ENCODE measurements at places on chromosomes 16 and 17.

DNA sequence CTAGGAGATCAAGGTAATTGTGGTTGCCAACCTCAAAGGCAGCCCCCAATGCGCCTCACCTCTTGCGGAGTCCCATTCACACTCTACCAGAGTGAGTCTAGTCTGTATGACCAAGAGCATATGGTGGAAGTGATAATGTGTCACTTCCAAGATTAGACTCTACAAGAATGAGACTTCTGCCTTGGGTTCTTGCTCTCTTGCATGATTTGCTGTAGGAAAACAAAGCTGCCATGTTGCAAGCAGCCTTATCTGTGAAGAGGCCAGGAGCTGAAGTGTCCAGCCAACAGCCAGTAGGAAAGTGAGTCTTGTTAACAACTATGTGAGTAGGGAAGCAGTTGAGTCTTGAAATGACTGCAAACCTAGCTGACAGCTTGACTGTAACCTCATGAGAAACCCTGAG lies 3.4 kb downstream of the TERF2 start:
- no peak for DNase-seq

DNA sequence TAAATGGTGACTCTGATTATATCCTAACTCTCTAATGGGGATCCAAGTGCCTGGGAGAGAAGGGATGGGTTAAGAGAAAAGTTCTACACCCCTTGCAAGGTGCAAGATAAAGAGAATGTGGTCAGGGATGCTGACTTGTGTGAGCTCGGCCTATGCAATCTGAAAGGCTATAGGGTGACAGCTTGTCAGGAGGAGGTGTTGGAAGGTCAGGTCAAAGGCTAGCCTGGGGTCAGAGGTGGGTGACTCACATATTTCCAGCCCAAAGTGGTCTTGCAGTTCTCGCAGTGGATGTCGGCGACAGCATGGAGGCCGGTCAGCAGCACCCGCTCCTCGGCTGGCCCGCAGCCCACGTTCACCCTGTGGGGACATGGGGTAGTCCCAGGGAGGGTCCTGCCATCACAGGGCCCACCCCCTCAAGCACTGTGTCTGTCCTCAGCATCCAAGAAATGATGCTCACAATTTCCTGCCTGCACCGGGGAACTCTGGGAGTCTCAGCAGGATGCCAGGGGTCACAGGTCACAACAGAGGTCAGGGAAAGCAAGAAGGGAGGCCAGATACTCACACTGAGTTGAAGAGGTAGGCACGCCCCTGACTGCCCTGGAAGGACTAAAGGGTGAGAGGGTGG lies 1.4 kb downstream of the YPEL3 start:
- DNase-seq = no peak

- peak; percentile 26 for DNase-seq
Measured at GRCh38 chr17:57256708-57257112, 387 bp downstream of the MSI2 start.

- no peak for DNase-seq
Measured at GRCh38 chr16:79656553-79657115, 56.1 kb upstream of the MAF start.

GRCh38 chr17:40540448-40540847 lies 24.8 kb downstream of the CCR7 start:
- no peak for DNase-seq

DNA sequence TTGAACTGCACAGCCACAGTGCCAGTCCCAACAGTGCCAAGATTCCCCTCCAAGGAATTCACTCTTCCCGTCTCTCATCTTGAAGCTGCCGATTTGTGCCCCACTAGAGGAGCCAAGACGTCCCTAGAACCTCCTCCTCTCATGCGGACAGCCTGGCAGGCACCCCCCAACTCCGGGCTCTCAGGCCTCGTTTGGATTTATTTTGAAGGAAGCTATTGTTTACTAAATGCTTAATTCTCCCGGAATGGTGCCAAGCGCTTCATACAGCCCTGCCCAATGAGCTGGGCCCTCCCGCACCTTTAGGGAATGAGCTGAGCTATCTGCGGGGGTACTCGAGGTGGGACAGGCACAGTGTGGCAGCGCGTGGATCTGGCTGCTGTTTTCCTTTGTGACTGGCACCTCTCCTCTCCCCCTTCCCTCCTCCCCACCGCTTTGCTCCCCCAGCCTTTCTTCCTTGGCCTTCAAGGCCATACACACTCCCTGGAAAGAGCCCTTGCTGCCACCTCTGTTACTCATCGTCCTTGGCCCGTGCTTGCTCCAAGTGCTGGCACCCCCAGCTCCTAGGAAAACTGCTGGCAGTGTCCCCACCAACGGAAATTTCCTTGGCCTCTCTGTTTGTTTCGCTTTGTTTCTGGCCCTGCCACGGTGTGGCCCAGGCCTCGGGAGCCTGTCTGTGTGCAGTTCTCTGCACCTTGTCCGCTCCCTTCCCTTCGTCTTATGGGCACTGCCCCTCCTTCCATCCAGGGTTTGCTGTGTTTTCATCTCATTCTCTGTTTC lies 49.9 kb upstream of the CDR2 start:
- no peak for DNase-seq

- DNase-seq = peak; percentile 39
Measured at GRCh38 chr16:80065541-80065940, 465.0 kb upstream of the MAF start.
